ENCODE measurements at places on chromosomes 2 and 18.

DNA sequence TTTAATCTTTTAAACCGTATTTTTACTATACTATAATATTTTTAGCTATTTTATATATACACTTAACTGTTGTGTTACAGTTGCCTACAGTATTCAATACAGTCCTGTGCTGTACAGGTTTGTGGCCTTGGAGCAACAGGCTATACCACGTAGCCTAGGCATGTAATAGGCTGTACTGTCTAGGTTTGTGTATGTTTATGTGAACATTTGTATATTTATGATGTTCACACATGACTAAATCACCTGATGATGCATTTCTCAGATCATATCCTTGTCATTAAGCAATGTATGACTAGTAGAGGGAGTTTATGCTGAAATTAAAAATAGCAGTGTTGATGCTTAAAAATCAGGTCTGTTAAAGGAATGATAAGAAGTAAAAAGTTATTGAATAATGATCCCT, 92.3 kb upstream of the RANBP2 start:
- no peak for DNase-seq

DNA sequence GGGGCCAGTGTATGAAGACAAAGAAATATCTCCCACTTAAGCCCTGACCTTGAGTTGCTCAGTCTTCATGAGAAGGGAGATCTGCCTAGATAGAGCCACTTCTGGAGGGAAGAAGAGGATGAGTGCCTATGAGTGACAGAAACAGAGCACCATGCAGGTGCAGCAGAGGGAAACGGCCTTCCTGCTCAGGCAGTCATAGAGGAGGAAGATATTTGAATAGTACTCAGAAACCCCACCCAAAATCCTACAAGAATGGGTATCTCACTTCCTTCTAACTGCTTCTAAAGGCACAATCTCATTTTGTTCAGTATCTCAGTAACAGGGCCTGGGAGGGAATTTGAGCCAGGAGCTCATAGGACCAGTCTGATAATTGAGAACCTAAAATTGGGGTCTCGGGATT, 339.3 kb downstream of the ALK start:
- no peak for DNase-seq

DNA sequence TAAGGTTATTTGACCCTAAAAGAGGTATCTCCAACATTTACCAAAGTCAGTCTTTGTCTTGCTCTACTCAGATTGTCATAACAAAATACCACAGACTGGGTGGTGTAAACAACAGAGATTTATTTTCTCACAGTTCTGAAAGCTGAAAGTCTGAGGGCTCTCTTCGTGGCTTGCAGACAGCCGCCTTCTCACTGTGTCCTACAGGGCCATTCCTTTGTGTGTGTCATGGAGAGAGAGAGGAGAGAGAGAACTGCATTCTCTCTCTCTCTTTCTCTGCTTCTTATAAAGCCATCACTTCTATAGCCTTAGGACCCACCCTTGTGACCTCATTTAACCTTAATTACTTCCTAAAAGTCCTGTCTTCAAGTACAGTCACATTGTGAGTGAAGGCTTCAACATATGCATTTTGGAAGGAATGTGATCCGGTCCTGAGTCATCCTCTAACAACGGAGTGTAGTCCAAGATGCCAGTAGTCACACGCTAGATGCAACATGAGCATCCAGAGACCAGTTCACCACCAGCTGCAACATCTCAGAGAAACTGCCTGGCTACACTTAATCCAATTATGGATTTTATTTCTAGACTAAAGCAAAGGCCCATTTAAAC, 130.2 kb downstream of the CD226 start:
- no peak for DNase-seq

GRCh38 chr2:125408874-125409538, 1247.0 kb upstream of the GYPC start:
- no peak for DNase-seq

DNA sequence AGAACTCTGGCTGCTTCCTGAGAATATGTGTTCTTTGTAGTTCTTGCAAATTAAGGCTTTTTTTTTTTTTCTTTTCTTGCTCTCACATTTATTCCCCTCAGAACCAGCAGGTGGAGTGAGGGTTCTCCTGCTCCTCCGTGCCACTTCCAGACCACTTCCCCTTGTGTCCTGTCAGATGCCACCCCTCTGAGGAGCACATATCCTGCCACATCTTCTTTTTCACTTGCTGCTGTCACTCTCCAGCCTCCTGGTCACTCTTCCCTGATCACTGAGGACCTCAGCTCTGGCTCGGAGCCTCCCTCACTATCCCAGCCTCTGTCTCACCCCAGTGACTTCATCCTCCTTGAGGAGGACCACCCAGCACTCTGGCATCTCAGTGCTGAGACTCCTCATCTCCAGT, 100.5 kb downstream of the TACR1 start:
- peak; percentile 69 for DNase-seq

GRCh38 chr2:159046966-159047365, 78.5 kb downstream of the TANC1 start:
- no peak for DNase-seq

GRCh38 chr2:102245266-102246151, 58.7 kb downstream of the IL1RL2 start:
- DNase-seq = peak; percentile 59

- no peak for DNase-seq
These were observed 11.3 kb downstream of the LRPPRC start for GRCh38 chr2:43984533-43984932.

GRCh38 chr2:16608661-16609643, 56.7 kb downstream of the CYRIA start:
- peak; percentile 86 for DNase-seq

DNA sequence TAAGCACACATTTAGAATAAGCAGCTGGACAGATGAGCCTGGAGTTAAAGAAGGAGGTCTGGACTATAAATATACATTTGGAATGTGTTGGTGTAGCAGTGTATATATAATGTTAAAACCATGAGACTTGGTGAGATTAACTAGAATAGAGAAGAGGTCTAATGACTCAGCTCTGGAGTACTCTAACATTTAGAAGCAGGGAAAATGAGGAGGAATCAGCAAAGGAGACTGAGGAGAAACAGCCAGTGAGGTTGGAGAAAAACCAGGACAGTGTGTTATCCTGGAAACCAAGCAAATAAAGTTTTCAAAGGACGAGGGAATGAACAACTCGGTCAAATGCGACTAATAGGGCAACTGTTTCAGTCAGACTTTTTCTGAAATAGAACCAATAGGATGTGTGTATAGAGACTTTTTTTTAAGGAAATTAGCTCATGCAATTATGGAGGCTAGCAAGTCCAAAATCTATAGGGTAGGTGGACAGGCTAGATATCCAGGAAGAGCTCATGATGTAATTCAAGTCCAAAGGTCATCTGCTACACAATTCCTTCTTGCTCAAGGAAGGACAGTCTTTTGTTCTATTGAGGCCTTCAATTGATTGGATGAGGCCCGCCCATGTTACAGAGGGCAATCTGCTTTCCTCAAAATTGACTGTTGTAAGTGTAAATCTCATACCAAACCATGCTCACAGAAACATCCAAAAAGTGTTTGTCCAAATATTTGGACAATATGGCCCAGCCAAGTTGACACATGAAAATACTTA, 10.8 kb upstream of the SESTD1 start:
- no peak for DNase-seq

GRCh38 chr2:52414561-52415295, 1352.9 kb upstream of the CHAC2 start:
- no peak for DNase-seq

- DNase-seq = no peak
These were observed 134.7 kb downstream of the TPGS2 start for GRCh38 chr18:36693931-36694620.

DNA sequence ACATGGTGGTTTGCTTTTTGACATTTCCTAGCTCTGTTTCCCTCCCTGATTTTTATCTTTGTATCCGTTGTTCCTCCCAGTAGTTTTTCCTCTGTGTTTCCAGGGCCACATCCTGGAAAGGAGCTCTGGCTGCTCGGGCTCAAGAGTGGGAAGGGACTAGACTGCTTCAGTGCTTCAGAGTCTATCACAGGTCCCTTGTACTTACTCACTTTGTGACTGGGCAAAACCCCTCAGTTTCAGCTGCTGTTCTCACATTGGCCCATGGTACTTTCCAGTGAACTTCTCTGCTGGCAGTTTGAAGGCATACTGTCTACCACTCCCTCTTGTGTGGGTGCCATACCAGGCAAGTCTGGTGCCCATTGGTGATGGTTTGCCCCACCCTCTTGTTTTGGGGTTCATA, 7.5 kb upstream of the STAMBP start:
- no peak for DNase-seq

DNA sequence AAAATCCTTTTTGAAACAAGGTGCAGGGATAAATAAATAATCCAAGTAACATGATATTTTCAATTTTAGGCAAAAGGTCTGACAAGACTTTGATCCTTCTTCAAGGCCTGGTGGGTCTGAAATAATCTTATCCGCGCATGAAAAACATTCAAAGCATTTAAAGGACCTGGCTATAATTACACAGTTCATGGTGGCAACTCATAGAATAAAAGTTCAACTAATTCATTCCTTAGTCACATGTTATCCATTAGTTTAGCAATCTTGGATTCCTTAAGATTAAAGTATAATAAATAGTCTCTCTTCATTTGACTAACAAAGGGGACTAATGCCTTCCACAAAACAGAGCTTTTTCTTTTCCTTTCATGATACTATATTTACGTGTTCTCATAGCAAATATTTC, 21.0 kb upstream of the SLC38A11 start:
- DNase-seq = no peak

GRCh38 chr2:175036582-175037018, 31.4 kb upstream of the CHN1 start:
- peak; percentile 70 for DNase-seq

- no peak for DNase-seq
These were observed 65.9 kb downstream of the TMEM247 start for GRCh38 chr2:46545015-46545839.

DNA sequence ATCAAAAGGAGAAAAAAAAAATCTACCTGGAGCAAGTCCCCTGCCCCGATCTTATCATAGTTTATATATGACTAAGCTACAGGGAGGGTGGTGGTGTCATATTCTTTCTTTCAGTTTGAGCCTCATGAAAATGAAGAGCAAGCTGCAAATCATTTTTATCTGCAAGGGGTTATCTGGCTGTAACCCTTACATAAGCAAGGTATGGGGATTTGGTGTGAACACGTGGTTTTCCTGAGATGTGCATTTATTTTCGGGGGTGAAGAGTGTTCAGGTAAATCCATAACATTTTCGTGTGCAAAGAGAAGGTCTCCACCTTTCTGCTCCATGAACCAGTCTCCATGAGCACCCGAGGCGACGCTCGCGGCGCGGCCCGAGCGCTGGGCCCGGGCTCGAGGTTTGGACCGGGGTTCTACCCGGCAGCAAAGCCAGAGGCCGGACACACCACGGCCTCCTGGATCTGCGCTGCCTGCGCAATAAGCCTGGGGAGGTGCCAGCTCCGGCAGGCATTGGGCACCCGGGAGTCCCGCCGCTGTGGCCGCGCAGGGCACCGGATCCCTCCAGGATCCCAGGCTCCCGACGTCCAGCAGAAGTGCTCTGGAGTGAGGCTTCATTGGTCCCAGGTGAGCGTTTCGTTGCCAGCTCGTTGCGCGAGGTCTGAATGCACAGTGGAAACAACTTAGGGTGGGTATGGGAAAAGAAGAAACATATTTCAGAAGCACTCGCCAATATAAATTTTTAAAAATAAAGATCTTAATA, 36.1 kb upstream of the GPD2 start:
- peak; percentile 71 for DNase-seq

DNA sequence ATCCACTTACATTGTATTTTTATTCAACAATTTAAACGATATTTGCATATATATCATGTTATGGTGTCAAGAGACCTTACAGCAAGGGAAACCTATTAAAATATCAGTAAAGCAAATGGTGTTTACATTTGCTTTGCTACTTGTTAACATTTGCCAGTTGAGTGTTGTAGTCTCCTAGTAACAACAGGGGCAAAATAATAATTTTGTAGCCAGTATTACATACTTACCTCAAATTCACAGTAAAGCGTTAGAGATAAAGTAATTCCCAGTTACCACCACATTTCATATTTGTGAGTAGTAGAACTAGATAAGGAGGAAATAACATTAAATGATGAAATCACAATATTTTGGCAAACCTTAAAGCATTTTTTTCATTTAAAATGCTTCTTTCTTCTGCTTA, 71.3 kb downstream of the FASTKD2 start:
- no peak for DNase-seq

DNA sequence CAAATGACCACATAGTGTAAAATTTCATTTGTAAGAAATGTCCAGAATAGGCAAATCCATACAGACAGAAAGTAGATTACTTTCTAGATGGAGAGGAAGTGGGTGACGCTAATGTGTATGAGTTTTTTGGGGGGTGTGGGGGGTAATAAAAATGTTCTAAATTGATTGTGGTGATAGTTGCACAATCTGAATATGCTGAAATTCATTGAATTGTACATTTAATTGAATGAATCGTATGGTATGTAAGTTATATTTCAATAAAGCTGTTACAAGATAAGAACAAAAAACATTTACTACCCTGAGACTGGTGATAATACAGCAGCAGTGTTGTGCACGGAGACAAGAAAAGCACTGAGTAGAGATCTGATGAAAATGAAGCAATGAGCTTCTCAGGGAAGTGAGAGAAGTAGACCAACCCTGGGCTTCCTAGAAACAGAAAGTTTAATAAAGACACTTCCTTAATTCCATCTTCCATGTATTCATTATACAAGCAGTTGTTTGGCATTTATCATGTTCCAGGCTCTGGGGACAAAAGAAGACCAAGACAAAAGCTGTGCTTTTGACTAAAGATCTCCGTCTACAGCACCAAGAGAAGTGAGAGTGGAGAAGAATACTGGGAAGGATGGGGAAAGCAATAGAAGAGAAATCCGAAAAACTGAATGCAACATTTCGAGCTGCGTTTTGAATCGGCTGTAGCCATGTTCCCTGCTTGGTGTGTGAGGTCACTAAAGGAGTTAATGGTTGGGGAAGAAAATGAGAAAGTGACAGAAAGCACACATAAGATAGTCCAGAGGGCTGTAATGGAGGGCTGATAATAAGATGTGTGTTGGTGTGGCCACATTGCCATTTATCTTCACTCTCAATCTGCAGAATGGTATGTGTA, 1.8 kb upstream of the PDE11A start:
- DNase-seq = no peak

DNA sequence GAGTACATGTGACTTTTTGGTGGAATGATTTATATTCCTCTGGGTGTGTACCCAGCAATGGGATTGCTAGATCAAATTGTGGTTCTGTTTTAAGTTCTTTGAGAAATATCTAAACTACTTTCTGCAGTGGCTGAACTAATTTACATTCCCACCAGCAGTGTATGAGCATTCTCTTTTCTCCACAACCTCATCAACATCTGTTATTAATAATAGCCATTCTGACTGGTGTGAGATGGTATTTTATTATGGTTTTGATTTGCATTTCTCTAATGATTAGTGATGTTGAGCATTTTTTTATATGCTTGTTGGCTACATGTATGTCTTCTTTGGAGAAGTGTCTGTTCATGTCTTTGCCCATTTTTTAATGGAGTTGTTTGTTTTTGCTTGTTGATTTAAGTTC, 267.4 kb upstream of the NT5C1B start:
- DNase-seq = no peak
